Colonic mucosa (tissue), 4 donors: ENCODE measurements at places on chromosomes 16 and 17. TPM values are rescaled to one million over a fixed set of nuclear protein-coding genes. Genes with fewer than 3 reads are reported as not detected.

DNA sequence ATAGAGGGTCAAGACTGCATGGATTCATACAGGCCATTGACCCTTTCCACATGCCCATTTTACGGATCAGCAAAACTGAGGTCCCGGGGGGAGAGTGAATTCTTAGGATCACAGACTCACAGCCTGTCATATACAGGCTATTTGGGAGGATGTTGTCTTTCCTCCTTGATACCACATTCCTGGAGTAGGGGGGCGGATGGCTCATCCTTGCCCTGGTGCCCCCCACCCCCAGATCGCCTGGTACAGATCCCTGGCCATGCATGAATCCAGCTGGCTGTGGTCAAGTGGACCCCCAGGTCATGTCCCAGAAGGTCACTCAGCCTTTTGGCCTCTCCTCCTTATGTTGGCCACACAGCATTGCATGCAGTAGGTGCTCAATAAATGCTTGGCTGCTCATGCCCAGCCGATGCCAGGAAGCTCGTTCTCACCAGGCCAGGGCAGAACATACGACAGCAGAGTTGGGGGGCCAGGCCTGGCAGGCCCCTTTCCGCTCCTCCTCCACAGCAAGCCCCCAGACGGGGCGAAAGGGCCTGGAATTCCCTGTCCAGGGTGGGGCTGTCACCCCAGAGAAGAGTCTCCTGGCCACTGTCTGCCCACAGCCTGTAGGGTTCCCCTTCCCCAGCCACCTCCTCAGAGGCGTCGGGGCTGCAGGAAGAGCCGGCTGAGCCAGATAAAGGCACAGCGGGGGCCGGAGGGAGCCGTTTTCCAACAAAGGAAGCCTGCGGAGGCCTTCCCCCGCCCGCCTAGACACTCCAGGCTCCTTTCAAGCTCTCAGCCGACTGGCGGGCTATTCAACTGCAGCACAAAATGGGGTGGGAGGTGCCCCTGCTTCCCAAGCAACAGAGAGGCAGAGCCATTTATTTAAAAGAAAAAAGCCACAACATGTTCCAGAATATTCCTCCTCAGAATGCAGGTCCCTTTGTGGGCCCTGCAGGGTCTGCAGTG is 215.7 kb upstream of the CIBAR2 start:
- DNase-seq = no peak

DNA sequence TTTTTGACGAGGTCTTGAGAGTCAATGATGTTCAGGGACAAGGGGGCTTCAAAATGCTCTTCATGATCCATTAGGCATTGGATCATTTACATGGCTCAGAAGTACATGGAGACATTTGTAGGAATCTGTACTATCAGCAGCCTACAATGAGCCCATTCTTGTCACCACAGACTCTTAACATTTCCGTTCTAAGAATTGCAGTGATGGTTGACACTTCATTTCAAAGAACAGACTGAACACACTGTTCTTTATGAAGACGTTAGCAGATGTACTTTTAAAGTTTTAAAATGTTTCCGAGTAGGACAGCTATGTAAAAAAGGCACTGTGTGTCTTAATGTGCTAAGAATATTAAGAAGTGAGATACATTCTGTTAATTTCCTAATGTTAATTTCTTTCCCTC is 97.3 kb upstream of the GOT2 start:
- DNase-seq = no peak

DNA sequence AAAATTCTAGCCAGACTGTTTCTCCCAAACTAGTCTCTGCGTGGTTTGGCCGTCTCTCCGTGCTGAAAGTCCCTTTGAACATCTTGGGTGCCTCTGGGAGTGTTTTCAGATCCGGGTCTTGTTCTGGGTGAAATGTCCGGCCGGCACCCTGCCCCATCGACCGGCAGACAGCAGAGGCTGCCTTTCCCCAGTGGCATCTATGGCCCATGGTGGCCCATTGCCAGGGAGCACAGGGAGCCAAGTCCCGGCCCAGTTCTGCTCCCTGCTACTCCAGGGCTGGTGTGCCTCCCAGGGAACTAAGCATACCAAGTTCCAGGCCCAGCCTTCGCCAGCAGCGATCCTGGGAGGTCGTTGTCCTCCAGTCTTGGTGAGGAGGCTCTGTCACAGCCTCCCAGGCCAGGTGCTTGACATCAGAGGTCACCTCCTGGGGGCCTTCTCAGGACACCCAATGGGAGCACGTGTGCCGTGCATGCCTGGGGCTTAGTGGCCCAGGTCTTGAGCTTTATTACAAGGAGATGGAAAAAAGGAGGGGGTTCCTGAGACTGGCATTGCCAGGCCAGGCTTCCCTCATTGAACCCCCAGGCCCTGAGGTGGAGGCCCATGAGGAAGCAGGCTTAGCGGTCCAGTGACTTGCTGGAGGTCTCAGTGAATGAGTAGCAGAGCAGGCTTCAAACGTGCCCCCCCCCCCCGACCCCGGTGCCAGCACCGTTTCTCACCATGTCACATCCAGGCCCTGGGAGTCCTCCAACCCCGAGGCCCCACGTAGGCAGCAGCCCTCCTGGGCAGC is 54.0 kb downstream of the PGS1 start:
- no peak for DNase-seq

- no peak for DNase-seq
Measured at GRCh38 chr17:62819511-62820221, 11.6 kb upstream of the MARCHF10 start.

DNA sequence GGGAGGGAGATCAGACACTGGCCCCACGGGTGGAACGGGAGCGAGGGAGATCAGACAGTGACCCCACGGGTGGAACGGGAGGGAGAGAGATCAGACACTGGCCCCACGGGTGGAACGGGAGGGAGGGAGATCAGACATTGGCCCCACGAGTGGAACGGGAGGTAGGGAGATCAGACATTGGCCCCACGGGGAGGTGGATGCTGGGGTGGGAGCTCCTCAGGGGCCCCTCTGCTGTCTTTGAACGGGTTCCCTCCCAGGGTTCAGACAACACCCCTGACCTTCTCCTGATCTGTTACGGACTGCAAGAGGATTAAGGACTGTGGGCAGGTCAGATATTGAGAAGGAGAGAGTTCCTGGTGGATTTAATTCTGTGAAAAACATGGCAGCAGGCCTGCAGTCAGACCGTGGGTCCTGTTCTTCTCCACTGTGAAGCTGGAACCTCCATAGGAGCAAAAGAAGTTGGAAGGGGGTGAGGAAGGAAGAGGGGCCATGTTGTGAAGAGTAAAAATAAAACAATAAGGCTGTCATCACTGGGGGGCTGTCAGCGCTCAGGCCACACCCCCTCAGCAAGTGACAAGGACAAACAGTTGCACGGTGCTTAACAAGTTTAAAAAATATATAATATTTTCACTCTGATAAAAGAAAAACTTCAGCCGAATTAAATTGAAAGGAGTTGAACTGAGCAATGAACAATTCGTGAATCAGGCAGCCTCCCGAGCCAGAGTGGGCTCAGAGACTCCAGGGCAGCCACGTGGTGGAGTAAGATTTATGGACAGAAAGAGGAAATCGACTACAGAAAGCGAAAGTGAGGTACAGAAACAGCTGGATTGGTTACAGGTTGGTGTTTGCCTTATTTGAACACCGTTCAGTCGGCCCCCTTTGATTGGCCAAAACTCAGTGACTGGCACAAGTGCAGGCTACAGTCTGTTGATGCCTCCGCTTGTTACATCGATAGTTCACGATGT is 348.7 kb upstream of the TNRC6C start:
- DNase-seq = peak; percentile 41

DNA sequence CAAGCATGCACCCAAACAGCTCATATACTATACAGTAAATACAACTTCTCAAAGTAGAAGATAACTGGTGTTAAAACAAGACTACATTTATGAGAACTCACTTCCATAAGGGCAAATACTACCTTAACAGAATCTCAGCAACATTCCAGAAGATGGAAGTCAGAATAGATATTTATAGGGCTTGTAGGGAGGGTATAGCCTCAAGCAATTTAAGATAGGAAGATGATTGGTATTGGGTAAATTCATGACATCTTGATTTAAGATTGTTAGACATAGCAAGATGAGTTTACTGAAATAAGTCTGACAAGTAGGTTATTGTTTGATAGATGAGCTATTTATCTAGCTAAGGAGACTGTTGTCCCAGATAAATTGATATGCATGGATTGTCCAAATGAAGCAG is 250.2 kb downstream of the CDH13 start:
- DNase-seq = no peak

DNA sequence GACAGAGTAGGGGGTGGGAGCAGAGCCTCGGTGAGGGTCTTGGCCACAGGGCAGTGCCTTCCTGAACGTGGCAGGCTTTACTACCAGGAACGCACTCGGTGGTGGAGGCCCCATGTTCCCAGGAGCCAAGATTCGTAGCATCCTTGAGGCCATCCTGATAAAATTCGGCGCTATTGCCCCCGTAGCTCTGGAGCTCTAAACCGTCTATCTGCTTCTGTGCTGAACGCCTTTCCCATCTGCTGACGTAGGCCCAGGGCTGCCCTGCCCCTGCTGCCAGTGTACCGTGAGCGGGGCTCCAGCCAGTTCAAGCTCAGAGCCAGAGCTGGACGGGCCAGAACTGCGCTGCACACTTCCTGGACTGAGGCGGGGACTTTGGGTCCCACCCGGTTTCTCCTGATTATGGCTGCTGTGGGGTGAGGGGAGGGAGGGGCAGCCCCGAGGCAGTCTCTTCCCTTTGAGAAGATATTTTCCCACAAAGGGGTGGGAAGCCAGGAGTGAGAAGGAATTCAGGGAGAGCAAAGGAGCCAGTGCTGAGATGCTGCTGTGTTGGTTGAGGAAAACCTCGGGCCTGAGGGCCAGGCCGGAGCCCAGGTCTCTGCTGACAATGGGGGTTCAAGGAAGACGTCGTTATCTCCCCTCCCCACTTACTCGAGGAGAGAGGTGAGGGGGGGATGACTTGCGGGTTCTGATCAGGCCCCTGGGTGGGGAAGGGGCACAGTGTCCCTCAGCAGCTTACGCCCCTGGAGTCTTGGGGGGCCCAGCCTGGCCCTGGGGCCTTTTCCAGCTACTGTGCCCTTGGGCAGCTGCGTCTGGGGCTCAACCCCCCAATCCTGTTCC is 29.4 kb downstream of the OR1D5 start:
- DNase-seq = no peak

DNA sequence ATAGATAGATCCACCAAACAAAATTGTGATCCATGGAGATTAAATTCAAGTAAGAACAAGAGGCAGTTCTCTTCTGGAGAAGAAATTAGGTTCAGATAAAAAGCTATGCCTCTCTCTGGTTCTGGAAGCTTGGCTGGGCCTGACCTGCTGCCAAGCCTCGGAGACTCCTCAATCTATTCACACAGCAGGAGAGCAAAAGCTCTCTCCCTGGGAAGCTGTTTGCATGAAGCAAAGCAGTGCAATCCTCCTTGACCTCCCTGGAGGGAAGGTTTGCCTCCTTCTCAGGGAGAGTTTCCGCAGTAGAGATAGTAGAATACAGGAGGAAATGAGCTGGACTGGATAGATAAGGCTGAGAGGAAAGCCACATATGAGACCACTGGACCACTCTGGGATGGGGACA is 78.1 kb upstream of the GNAO1 start:
- DNase-seq = no peak

DNA sequence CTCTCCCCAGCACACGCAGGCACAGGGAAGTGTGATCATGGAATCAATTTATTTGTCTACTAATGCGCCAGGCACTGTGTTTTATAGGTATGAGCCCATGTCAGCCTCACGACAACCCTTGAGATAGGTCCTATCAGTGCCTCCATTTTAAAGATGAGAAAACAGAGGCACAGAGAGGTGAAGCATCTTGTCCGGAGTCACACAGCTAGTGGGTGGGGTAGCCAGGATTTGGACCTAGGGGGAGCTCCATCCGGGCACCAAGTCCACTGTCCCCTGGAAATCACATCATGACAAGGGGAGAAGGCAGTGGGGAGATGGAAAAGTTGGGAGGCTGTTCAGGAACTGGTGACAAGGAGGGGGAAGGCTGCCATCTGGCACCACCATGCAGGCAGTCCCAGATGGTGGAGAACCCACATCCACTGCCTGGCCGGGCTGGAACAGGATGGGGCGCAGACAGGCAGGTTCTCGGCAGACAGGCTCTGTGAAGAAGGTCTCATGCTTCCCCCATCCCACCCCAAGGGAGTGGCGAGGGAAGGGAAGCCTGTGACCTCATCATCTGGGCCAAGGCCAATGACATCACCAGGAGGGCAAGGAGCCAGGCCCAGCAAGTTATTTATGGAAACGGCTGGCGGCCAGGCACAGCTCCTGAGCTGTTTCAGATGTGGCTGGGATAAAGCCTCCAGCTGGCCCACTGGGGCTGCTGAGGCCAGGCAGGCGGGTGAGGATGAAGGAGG is 126.0 kb upstream of the SDK2 start:
- peak; percentile 81 for DNase-seq

Gene GINS2
- 6.1 TPM for total RNA-seq
